ENCODE measurements at places on chromosomes 12 and 14.

DNA sequence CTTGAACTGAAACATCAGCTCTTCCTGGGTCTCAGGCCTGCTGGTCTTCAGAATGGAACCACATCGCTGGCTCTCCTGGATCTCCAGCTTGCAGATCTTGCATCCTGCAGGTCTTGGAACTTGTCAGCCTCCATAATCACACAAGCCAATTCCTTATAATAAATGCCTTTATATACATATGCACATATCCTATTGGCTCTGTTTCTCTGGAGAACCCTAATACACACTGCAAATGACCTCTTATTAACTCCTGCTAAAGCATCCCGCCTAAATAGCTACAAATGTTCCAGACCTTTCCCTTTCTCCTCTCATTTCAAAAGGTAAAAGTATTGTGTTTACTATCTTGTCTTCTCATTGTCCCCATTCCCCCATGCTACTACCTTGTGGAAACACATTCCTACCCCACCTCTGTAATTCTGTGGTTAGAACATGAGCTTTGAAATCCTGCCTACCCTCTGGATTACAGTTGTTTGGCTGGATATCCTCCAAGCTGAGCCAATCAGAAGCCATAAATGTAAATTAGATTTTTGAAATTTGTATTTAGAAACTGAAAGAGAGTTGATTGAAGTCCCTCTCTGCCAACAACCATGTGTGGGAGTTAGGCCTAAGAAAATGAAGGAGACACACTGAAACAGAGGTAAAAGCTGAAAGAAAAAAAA is 58.1 kb downstream of the ANKS1B start:
- DNase-seq: no peak

DNA sequence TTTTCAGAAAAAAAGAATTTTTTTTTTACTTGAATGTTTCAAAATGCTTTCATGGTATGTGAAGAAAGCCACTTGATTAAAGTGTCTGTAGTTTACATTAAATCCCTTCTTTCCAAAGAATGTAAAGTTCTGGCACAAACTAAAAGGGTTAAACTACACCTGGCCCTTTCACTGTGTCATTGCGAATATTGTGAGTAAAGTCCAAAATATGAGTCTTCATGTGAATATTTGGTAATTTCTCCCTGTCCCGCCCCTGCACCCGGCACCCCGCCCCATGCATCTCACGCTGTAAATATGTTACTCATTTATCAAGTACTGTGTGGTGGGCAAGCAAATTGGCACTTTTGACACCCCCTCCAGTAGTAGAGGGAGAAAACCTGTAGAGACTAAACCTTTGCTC is 274.7 kb downstream of the TTC6 start:
- DNase-seq: no peak

DNA sequence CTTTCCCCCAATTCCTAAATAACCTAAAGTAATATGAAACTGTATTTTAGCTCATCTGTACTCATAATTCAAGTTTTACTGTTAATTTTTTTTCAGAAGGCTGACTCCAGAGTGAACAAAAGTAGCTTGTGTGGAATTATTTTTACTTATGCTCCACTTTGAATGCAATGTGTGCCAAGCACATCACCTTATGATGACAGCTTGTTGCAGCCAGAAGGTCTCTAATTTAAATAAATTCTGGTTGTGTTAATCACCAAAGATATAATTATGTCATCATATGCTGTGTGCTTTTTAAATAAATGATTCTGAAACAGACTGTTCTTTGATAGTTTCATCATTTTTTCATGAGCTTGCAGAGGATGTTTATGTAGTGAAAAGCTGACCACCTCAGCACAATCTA is 283.1 kb downstream of the TMEM117 start:
- DNase-seq: no peak

GRCh38 chr14:33986804-33987203 is 35.9 kb upstream of the EGLN3 start:
- DNase-seq: no peak

- no peak for DNase-seq
Measured at GRCh38 chr12:120598674-120599463, 17.7 kb upstream of the POP5 start.

DNA sequence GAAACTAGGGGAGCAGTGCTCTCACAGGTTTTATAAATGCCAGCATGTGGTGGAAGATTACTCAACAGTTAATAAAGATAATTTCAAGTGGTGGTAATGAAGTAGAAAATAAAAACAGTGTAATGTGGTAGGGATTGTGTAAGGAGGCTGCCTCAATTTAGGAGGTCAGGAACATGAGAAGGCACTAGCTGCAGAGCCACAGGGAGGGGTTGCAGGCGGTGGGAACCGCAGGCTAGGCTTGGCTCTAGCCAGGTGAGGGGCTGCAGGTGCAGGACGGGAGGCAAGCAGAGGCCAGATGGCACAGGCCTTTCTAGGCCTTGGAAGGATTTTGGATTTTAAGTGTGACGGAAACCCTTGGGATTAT is 768 bp downstream of the METTL25 start:
- no peak for DNase-seq

GRCh38 chr14:93107453-93107852 is 8.3 kb downstream of the ITPK1 start:
- DNase-seq: no peak

DNA sequence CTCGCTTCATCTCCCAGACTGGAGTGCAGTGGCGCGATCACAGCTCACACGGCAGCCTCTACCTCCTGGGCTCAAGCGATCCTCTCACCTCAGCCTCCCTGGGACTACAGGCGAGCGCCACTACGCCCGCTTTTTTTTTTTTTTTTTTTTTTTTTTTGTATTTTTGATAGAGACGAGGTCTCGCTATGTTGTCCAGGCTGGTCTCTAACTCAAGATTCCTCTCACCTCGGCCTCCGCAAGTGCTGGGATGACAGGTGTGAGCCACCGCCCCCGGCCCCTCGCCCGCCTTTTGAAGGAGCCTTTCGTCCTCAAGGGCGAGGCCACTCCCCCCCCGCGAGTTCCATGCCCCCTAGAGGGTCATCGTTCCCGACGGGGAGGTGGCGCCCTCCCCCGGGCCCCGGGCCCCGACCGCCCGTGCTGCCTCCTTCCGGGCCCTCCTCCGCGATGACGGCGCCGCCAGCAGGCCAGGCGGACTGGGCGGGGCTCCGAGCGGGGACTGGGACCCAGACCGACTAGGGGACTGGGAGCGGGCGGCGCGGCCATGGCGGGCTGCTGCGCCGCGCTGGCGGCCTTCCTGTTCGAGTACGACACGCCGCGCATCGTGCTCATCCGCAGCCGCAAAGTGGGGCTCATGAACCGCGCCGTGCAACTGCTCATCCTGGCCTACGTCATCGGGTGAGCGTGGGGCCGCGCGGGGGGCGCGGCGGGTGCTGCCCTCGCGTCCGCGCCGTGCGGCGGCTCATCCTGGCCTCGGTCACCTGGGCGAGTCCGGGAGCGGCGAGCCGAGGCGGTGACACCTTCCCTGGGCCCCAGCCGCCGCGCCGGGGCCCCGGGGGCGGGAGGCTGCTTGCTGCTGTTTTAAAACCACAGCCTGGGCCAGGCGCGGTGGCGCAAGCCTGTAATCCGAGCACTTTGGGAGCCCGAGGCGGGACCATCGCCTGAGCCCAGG is at the start of gene P2RX4:
P2RX4 (plus strand) TSS at position 506 of the 949 bp plus-strand sequence; CDS start at position 542, 36 bp downstream.
- DNase-seq: peak; percentile 53

GRCh38 chr12:114192013-114192412 is 213.9 kb downstream of the TBX5 start:
- DNase-seq: no peak

DNA sequence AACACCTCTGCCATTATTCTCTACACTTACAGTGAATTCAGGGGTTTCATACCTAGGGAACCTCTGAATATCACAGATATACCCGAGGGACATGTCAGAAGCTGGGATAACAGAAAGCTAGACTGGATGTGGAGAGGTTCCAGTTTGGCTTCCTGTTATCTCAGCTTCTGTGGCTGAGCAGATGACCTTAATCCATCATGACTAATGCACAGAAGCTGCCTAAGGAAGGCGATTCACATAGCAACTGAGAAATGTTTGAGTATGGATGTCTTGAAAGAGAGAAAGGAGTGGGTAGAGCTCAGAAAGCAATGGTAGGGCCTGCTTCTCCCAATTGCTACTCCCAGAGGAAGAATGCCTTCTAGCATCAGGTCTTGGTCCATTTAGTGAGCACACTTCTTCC is 187.6 kb downstream of the RMST start:
- no peak for DNase-seq

GRCh38 chr12:127121494-127122084 is 1145.4 kb upstream of the TMEM132C start:
- DNase-seq: no peak

DNA sequence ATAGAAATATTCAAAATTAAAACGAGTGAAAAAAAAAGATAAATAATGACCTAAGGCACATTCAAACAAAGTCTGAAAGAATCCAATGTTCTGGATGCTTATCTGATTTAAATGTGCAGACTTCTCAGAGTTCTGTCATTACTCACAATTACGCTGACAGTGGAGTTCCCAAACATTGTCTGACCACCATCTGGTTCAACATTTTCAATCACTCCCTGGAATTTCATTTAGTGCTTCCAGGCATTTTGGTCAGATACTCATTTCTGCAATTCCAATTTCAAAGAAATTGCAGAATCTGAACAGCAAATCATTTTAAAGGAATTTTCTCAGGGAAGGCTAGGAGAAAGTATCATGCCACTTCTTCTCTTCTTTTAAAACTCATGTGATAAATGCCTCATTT is 398.2 kb upstream of the PDE3A start:
- DNase-seq: no peak

- DNase-seq: no peak
Measured at GRCh38 chr14:31884776-31885379, 192.2 kb upstream of the ARHGAP5 start.

- no peak for DNase-seq
Measured at GRCh38 chr12:65885312-65885711, 61.0 kb downstream of the HMGA2 start.

GRCh38 chr12:120402217-120402616 is 33.3 kb upstream of the MSI1 start:
- DNase-seq: no peak

DNA sequence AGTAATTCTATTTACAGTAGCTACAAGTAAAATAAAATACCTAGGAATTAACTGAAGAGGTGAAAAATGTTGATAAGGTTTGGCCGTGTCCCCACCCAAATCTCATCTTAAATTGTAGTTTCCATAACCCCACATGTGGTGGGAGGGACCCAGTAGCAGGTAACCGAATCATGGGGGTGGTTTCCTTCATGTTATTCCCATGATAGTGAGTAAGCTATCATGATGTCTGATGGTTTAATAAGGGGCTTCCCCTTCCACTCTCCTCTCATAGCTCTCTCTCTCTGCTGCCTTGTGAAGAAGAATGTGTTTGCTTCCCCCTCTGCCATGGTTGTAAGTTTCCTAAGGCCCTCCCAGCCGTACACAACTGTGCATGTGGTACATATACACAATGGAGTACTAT is 1170.7 kb downstream of the BCL11B start:
- no peak for DNase-seq

GRCh38 chr12:6980075-6980474 is 9.4 kb downstream of the EMG1 start:
- no peak for DNase-seq

DNA sequence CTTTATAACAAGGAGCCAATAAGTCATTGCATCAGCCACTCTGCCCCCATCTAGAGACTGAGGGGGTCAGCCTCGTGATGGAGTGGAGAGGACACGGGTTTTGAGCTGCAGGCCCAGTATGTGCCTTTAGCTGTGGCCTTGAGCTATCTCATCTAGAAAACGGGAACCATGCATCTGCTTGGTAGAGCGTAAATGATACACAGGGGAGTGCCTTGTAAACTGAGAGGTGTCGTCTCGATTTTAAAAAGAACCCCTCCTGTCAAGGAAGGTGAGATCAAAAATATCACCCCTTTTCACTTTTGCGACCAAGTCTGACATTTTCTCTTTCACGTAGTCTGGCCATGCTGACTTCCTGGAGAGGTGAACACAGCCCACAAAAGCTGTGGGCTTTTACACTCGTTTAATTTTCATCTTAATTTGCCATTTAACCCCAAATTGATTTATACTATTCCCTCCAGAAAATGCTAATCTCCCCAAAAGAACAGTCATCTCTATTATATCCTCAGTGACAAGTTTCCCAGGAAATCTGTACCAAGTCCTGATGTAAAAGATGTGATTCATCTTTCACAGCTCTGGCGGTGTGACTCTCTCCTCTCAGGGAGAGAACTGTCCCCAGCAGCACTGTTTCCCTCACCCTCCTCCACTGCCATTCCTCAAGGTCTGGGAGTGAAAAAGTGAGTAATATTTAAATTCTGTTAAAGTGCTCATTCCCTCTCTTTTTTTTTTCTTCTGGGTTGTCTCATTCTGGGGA is 30.6 kb downstream of the VCPKMT start:
- DNase-seq: no peak

DNA sequence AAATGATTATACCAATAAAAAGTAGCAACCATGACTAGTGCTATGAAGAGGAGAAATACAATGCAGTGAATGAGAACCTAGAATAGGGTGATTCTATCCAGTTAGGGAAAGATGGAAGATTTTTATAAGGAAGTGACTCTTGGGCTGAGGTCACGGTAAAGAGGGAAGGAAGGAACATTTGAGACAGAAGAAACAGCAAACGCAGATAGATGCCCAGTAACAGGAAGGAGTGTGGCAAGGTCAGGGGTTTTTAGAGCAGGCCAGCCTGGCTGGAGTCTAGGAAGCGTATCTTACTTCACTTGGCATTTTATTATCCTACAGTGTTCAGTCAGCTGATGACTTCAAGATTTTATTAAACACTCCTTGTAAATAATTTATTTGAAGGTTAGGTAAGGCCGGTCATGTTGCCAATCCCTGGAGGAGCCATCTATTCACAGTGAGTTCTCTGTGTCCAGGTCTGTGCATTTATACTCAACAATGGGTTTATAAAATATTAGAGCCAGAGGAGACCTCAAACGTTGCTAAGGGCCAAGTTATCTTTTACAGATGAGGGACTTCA is 170.6 kb downstream of the PRKCH start:
- no peak for DNase-seq

- no peak for DNase-seq
Measured at GRCh38 chr12:54975272-54975671, 9.3 kb downstream of the TESPA1 start.

DNA sequence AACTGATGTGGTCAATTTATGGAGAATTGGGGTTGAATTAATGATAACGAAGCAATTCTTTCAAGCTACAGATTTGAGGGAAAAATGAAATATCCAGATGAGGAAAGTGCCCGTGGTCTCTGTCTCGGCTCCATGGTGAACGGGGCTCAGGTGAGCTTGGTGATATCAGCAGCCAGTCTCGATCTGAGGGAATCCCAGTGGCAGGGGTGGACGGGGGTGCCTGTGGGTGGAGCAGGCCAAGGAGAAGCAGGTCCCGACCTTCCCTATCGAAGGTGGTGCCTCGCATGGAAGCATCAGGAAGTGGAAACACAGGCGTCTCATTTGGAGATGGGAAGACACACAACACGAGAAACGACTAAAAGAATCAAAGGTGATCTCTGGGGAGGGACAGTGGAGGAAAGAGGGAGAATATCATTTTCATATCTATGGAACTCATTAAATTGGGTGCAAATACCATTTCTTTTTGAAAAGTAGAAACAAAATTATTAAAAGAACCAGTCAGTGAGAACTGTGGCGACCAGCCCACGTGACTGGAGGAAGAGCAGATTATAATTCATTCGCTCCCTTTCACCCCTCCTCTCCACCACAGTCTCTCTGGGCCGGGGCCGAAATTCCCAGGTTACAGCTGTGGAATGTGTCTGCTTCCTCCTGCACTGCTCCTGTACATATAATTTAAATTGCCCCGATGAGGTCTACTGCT is 354.3 kb upstream of the SFSWAP start:
- no peak for DNase-seq

GRCh38 chr14:90560558-90560957 is 163.7 kb downstream of the CALM1 start:
- DNase-seq: no peak

Measured in SW 1271 (cell line).